ENCODE measurements at places on chromosomes 13 and 19.

DNA sequence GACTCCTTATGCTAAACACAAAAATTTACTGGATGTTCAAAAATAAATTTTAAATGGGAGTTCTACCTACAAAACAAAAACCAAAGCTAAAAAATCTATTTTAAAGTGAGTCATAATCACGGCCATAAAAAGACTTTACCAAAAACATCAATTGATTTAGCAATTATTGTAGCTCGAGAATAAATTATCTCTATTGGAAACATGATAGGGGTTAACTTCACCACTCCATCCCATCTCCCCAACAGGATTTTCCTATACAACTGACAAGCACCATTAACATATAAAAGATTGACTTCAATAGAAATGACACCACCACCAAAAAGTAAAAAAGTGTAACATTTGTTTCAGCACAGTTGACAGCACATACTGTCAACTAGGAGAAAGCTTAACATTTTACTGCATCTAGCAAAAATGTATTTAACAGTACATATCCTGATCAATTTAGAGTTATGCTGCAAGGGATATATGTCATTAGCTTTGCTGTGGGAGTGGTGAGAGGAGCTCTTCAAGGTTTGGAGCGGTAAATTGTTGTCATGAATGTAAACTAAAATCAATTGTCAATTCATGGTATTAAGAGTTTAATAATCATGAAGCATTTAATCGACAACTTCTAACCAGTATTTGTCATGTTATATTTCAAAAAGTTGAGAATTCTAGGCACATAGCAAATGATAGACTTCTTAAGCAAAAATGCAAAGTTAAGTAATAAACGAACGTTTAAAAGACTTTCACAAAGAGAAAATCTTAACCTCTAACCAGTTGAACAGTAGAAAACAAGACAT, 3.8 kb downstream of the UBL3 start:
- no peak for DNase-seq

- DNase-seq: no peak
Observed at GRCh38 chr19:9054765-9055164, 32.1 kb upstream of the OR1M1 start.

DNA sequence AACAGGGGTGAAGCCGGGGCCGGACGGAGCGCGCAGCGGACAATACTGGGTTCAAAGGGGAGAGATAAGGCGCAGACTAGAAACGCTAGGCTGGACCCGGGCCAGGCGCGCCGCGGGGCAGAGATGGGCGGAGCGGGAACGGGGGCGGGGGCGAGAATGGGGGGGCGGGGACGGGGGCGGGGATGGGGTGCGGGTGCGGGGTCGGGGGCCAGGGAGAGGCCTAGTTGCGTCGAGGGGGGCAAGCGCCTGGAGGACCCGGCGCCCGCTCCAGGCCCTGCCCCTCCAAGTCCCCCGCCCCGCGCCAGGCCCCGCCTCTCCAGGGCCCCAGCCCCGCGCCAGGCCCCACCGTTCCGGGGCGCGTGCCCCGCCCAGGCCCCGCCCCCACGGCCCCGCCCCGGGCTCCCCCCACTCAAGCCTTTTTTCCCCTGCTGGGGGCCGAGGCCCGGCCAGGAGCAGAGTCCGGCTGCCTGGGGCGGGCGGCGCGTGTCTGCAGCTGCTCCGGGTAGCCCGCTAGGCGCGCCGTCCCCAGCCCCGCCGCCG, at the start of gene CERS4:
Gene CERS4 (plus strand): TSS at position 449 of the 540 bp plus-strand sequence. CDS start 41,707 bp downstream, outside the sequence.
- peak; percentile 75 for DNase-seq

- no peak for DNase-seq
Observed at GRCh38 chr19:29323021-29323430, 110.1 kb upstream of the UQCRFS1 start.

- no peak for DNase-seq
Observed at GRCh38 chr19:50513746-50514345, at the start of gene ASPDH. Gene ASPDH, minus strand, starts transcription at chr19:50513913. Its CDS starts 90 bp downstream, at chr19:50513823.

DNA sequence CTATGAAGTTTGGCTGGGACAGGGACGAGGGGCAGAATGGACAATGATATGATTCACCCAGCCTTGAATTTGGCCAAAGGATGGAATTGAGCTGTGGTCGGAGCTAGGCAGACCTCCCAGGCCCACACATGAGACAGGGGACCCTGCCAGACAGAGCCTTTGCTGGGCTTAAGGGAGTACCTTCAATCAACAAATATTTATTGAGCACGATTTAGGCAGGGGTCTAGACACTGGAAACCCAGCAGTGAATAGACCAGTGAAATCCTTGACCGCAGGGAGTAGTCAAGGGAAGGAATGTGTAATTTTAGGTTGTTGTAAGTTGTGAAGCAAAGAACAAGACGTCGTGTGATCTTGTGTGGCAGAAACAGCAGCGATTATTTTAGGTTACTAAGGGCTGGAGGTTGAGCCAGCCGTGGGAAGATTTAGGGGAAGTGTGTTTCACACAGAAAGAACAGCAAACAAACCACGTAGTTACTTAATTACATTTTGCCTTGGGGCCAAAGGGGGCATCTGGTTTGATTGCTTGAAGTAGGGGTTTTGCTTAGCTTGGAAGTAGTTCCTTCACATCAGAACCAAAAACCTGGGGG, 16.9 kb upstream of the AP1M2 start:
- peak; percentile 74 for DNase-seq

DNA sequence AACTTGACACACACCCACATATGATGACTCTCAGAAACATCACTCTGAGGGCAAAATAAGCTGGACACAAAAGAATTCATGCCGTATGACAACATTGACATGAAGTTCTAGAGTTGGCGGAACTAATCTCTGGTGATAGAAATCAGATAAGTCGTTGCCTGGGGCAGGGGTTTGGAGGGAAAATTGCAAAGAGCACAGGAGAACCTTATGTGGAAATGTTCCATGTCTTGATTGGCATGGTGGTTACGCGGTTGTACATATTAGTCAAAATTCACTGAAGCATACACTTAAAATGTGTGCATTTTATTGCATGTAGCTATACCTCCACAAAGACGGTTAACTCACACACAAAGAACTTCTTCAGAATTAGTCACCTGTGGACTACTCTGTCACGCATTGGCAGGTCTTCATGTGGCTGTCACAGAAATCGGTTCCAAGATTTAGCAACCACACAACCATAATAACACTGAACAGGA, 137.8 kb upstream of the GJB6 start:
- DNase-seq: no peak

DNA sequence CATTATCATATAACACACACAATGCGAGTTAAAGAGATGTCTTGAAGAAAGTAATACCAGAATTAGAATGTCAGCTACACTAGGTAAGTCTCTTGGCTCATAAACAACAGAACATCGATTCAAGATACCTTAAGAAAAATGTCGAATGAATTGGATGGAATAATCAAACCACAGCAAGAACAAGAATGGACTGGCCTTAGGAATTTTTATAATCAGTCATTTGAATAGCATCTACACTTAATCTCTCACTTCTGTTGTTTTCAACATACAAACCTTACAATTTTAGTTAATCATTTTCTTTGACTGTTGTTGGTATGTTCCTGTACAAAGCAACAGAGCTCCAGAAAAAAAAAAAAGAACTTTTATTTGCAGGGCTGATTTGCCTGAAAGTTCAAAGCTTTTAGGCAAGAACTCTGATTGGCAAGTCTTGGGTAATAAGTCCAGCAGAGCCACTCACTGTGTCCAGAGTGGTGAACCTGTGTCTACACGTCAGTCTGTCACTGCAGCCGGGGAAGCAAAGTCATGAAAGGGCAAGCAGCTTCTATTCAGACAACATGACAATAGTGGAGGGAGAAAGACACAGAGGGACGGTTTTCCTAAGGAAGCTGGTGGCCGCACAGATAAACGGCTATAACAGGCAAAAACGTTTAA, 1026.1 kb upstream of the MIR17HG start:
- DNase-seq: no peak

GRCh38 chr19:50542943-50543342, 25.3 kb downstream of the LRRC4B start:
- no peak for DNase-seq

GRCh38 chr13:20518660-20519100, 7.0 kb downstream of the CRYL1 start:
- DNase-seq: no peak

DNA sequence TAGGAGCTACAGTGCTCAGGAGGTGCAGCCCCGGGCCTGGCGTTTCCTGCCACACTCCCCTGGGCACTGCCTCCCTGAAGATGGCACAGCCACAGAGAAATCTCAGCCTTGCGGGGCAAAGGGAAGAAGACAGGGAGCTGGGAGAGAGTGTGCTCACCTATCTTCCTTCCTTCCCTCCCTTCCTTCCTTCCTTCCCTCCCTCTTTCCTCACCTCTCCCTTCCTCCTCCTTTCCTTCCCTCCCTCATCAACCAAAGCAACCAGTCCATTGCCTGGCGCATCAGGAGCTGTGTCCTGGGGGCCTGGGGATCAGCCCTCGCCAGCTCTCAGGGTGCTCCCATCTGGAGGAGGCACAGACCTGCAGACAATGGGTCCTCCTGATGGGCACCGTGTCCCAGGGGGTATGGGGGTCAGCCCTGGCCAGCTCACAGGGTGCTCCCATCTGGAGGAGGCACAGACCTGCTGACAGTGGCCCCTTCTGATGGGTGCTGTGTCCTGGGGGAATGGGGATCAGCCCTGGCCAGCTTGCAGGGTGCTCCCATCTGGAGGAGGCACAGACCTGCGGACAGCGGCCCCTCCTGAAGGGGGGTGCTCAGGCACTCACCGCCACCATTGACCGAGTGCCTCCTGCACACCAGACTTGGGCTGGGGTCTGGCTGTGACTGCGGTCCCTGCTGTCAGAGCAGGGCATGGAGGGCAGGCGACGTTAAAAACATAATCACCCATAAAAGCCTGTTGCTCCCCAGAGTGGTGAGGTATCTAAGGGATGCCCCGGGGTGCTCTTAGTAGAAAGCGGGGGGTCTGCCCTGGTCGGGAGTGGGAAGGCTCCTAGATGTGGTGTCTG, 120.2 kb downstream of the URI1 start:
- DNase-seq: no peak

DNA sequence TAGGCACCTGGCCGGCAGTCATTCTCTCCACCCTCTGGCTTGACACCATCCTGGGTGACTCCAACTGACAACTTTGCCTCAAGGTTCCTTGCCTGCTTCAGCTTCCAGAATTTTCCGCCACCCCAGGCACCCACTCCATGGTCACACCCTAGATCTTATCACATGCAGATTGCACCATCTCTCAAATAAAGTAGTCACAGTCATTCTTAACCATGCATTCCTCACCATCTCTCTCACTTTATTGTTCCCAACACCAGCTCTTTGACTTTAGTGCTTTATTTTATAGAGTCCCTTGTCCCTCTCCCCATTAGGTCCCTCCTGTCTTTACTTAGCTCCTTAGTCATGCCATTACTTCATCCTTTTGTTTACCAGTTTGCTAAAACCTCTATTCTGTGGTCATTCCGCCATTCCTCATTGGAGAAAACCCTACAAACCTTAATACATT, 351.7 kb downstream of the SPRY2 start:
- DNase-seq: no peak

DNA sequence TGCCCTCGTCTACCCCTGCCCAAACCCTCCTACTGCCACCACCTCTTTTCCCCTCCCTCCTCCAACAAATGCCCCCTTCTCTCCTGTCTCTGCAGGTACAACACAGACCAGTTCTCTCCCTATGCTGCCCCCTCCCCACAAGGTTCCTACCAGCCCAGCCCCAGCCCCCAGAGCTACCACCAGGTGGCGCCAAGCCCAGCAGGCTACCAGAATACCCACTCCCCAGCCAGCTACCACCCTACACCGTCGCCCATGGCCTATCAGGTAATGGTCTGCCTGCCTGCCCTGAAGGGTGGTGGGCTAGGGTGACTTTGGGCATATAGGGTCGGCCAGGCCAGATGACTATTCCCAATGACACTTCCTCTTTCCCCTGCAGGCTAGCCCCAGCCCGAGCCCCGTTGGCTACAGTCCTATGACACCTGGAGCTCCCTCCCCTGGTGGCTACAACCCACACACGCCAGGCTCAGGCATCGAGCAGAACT, 6.5 kb upstream of the TIMM50 start:
- peak; percentile 57 for DNase-seq

- no peak for DNase-seq
Observed at GRCh38 chr13:102642475-102642874, 45.7 kb downstream of the TPP2 start.

DNA sequence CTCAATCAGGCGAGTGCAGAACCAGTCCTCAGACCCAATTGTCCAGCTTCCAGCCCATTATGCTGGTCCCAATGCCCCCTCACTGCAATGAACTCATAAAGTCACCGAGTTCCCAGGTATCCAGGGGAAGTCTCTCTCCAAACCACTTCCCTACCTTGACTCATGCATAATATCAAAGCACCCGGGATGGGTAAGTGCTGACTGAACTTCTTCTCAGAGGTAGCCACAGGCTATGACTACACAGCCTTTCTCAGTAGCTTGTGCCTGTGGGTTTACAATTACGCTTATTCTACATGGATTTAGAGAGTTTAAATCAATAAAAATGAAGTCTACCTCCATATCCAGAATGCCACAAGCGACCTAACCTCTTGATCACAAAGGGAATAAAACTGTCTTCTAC, 1.7 kb upstream of the C13orf42 start:
- no peak for DNase-seq

GRCh38 chr19:57900311-57900710, 11.5 kb upstream of the ZNF814 start:
- no peak for DNase-seq

- DNase-seq: no peak
Observed at GRCh38 chr19:11598103-11598483, 810 bp downstream of the ZNF627 start.

DNA sequence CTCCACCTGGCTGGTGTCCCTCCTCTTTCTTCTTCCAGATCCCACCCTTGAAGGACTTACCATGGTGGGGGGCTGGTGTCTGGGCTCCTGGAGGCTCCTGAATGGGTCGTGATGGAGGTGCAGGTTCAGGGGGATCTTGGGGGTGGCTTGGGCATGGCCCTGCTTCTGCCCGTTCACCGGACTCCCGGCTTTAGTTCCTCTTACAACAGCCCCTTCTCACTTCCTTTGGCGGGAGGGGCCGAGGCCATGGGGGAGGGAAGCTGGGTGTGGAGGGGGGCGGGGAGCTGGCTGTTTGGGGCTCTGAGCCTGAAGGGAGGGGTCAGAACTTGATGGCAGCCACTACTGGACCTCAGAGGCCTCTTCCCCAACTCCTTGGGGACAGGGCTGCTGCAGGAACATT, at the start of gene MYO1F:
Gene MYO1F (minus strand): TSS at position 196 of the 400 bp plus-strand sequence. CDS start 133 bp downstream, at position 63.
- no peak for DNase-seq

- no peak for DNase-seq
Observed at GRCh38 chr13:105365021-105365550, 1170.4 kb downstream of the EFNB2 start.
